Eye (tissue), 1 donor: ENCODE measurements at places on chromosomes 7 and 10.

DNA sequence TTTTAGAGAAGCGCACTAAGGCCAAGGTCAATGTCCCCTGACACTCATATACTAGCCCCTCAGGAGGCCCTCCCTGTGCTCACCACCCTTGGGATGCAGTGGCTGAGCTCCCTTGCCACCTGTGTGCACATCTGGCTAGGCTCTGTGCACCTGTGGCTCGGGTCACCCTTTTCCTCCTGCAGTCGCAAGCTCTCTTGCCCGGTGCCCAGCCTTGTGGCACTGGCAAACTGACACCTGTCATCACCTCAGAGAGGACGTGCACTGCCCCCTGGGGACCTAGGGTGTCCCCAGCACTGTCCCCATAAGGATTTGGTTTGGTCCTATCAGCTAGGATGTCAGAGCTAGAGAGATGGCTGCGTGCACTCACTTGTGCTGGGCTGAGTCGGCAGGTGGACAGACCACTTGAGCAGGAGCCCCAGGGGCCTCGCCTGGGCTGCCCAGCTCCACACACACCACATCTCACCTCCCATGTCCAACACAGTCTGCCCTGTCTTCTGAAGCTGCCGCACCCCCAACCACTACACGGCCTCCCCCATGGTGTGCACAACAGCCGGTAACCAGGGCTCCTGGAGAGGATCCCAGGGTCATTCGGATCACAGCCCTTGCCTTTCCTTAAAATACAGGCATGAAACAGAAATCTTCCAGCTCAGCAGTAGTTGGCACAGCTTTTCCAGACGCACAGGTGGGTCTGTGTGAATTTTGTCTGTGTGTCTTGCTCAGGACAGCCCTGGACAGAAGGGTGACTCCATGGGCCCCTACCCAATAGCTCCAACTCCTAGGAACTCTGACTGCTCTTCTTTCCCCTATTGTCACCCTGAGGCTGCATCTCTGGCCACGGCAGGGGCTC is 111.0 kb downstream of the GRID1 start:
- DNase-seq, result no peak

GRCh38 chr10:3166496-3167290 is 5.9 kb downstream of the PITRM1 start:
- DNase-seq, result no peak

DNA sequence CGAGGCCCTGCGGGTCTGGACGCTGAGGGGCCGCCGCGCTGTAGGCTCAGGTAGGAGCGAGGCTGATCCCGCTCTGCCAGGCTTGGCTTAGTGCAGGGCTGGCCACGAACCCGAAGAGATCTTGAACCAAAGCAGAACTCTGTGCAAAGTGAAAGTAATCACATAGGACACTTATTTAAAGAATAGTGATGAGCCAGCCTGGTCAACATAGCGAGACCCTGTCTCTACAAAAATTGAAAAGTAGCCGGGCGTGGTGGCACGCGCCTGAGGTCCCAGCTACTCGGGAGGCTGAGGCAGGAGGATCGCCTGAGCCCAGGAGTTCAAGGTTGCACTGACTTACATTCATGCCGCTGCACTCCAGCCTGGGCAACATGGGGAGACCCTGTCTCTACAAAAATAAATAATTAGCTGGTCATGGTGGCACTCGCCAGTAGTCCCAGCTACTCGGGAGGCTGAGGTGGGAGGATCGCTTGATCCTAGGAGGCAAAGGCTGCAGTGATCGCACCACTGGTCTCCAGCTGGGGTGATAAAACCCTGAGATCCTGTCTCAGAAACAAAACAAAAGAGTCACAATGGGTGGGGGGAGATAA is 541 bp downstream of the ZSCAN25 start:
- DNase-seq, result no peak

GRCh38 chr7:22296265-22296566 is 60.7 kb downstream of the RAPGEF5 start:
- no peak for DNase-seq

DNA sequence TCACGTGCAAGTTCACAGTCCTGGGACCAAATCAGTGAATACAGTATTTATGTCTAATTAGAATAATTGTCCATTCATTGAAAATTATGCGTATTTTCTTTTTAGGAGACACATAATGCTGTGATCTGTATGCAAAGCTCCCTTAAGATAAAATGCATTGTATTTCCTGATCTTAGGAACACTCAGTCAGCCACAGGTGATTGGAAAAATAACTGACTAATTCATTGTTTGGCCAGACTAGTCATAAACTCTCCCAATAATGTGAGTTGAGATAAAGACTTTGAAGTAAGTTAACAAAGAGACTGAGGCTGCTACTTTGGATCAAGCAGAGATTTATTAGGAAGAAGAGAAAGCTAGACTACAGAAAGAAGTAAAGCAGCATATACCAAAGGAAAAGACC is 182.2 kb downstream of the GNAI1 start:
- DNase-seq, result no peak

GRCh38 chr10:7605565-7606295 is 61.0 kb downstream of the ITIH5 start:
- peak; percentile 20 for DNase-seq

DNA sequence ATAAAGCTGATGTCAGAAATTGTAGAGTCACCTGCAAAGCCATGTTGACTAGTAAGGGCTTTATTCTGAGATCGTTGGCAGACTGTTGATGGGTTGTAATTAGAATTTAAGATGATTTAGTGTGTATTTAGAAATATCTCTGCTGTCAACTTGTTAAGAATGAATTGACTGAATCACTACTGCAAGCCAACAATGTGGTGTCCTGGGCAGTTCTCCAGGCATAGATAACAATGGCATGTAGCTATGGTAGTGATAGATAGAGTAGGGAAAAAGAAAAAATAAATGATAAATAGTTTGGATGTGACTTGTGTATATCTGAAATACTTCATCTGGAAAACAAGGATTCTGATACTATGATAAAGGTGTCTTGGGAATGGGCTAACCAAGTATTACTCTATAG is 640.2 kb downstream of the ARL4A start:
- DNase-seq, result no peak

- DNase-seq, result no peak
Observed at GRCh38 chr10:106182542-106182941, 982.0 kb downstream of the SORCS1 start.

DNA sequence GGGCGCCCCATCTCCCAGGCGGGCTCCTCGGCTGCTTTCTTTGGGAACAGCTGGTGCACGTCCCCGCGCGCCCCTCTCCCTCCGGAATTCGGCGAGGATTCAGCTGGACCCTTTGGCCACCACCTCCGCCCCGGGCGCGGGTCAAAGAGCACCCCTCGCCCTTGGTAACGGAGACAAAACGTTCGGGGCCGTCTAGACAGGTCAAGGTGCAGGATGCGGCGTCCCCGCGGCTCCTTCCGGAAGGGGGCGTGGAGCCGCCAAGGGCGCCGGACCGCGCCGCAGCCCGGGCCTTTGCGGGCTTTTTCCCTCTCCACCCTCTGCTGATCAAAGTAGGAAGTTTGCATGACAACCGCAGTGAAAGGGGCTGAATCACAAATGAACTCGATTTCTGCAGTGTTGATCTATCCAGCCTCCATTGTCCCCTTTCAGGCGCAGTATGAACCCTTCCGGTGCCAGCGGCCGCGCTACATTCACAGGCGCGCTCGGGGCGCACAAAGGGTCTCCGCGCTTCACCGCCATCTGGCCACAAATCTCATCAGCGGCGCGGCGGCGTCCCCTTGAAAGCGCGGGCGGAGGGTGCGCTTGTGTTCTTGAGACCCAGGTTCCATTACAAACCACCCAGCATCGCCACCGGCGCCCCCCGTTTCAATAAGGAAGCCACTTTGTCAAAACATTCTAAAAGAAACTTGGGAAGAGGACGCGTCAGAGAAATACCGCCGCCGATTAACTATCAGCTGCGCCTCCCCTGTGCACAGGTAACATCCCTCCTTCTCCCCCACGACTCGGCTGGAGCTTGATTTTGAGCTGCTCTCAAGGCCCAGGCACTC is 36.4 kb downstream of the CNPY1 start:
- peak; percentile 81 for DNase-seq

- DNase-seq, result no peak
Observed at GRCh38 chr7:53094827-53095226, 59.4 kb downstream of the POM121L12 start.

GRCh38 chr10:126997801-126998590 is 92.8 kb downstream of the DOCK1 start:
- DNase-seq, result no peak

DNA sequence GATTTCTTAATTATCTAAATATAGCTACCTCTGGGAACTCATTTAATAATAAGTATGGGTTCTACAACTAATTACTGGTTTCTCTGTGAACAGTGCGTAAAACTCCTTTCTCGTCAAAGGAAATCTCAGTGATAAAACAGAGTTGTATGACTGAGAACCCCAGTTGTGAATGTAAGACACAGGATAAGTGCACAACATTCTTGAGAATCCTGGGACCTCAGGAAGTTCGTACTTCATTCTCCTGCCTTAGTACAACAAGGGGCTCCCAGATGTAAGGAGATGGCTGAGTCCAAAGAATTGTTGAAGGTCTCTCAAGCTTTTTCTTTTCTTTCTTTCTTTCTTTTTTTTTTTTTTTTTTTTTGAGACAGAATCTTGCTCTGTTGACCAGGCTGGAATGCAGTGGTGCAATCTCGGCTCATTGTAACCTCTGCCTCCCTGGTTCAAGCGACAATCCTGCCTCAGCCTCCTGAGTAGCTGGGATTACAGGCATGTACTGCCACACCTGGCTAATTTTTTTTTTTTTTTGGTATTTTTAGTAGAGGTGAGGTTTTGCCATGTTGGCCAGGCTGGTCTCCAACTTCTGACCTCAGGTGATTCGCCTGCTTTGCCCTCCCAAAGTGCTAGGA is 12.5 kb downstream of the DENND10 start:
- DNase-seq, result no peak

- peak; percentile 93 for DNase-seq
Observed at GRCh38 chr10:118568327-118568848, 27.1 kb downstream of the PRLHR start.

DNA sequence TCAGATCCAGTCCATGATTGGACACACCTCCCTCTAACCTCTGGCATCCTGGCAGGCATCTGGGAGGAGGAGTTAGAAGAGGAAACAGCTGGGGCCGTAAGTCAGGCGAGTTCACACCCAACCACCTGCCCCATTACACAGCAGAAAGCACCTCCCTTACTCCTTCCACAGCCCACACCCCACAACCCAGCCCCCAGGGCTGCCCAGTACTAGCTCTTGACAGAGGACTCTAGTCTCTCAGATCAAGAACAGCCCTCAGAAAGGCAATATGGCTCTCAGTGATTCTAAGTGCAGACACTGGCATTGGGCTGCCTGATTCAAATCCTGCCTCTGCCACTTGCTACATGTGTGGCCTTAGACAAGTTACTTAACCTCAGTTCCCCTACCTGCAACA is 34.1 kb downstream of the KCNMA1 start:
- DNase-seq, result no peak

DNA sequence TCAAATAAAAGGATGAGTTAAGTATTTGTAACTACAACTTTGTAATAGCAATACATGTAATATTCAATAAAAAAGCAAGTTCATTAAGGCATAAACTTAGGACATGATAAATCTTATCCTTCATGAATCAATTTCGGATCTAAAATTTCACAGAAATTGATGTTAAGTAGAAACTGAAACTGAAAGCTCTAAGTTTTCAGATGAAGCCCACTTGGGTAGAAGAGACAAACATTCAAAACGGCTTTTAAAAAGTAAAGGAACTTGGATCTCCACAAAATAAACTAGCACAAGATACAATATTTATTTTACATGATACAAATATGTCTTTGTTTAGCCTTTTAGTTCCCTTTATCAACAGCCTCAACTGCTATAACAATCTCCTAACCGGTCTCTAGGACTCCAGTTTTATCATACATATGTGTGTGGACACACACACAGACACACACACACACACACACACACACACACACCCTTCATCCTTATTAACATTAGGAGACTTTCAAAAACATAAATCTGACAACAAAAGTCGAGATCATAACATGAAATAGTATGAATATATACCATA is 83.7 kb downstream of the USP6NL start:
- no peak for DNase-seq

DNA sequence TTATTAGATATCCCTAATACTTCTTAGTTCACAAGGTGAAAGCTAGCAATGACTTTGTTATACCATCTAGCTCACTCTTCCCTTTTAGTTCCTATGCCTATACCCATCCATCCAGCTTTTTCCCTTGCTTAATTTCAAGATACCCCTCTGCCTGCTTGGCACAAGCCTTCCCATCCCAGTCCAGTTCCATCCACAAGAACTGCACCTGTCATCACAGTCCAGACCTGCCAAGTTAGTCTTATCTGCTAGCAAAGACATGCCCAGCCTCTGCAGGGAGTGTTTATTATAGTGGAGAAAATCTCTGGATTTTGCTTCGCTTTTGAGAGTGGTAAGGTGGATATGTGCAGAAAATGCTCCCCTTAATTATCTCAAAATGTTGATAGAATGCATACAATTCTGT is 158.2 kb downstream of the ST7 start:
- DNase-seq, result no peak

- peak; percentile 67 for DNase-seq
Observed at GRCh38 chr7:8260871-8261694, 884 bp downstream of the ICA1 start.

DNA sequence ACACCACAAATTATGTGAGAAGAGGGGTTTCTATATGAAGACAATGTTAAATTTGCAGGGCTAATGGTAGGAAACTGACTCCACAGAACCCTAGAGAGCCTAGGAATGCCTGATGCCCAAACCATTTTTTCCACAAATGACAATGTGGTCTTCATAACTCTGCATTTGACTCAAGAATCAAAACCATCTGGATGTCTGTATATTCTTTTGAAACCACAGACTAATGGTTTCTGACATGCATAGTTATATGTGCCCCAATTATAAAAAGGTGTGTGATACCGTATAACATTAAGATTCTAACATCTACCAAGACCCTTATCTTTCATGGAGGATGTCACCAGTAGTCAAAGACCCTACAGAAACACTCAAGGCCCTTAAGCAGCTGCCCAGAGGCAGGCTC is 20.3 kb downstream of the SEC61G start:
- no peak for DNase-seq

- DNase-seq, result no peak
Observed at GRCh38 chr7:128731184-128731583, 8.0 kb upstream of the CALU start.

- no peak for DNase-seq
Observed at GRCh38 chr10:23019633-23020032, 75.7 kb upstream of the MSRB2 start.
